M059J (cell line): ENCODE measurements at places on chromosomes 7 and 10. TPM values are rescaled to one million over a fixed set of nuclear protein-coding genes. Genes with fewer than 3 reads are reported as not detected.
A peak's percentile ranks its signal among the peaks of the same experiment; 100 is the strongest.

- no peak for DNase-seq
These were observed 521.5 kb downstream of the PTPRN2 start for GRCh38 chr7:158066085-158066484.

- no peak for DNase-seq
These were observed 284.2 kb downstream of the PRPF18 start for GRCh38 chr10:13871011-13871410.

DNA sequence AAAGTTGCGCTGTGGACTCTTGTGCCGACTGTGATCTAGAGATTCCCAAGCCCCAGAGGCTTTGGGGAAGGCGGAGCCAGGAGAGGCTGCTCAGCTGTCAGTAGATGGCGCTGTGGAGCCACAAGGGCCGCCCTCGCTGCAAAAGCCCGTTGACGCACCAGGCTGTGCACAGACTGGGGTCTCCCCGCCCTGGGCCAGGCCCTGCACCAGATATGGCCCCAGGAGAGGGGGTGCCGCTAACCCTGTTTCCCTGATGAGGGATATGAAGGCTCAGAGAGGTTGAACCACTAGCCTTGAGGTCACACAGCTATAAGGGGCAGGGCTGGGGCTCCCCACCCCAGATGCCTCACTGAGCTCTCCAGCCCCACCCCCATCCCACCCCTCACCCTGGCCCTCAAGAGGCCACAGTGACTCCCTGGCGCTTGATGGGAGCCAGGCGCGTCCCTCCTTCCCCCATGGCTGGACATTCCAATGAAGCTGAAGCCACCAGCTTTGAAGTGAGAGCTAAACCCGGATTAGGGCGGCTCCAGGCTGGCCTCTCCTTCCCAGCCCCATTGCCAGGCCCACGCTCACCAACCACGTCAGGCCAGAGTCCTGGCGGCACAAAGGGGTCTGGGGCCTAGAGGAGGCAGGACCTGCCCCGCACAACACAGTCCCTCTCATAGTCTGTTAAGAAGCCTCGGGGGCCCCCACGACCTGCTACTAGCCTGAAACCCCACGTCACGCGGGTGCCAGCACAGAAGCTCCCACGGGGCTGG lies 26.4 kb downstream of the MYL10 start:
- peak; percentile 73 for DNase-seq

- DNase-seq: no peak
These were observed 979 bp downstream of the LRRC4 start for GRCh38 chr7:128030263-128030653.

DNA sequence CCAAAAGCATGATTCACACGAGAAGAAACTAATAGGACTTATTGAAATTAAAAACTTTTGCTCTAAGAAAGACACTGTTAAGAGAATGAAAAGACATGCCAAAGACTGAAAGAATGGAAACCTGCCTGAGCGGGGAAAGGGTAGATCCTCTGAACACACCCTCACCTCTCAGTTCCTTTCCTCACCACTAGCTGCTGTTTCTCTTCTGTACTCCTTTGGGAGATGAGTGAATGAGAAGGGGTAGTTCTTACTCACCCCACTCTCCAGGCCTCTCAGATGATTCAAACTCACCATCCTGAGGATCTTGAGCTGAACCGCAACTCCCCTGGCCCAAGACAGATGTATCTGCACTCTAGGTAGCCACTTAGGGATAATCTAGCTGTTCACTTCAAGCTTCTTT lies 41.9 kb downstream of the IQUB start:
- no peak for DNase-seq

LRMDA gene
- 8.0 and 36.7 TPM in 2 replicates for total RNA-seq

TMEM273 gene
- total RNA-seq: not detected in 2 replicates

GRCh38 chr10:62071846-62072281 lies 170.4 kb downstream of the ARID5B start:
- DNase-seq: peak; percentile 75

- no peak for DNase-seq
These were observed 61.2 kb upstream of the PLA2G12B start for GRCh38 chr10:73015779-73016178.

- no peak for DNase-seq
These were observed 196.3 kb downstream of the DNAJC1 start for GRCh38 chr10:21807180-21807579.

- DNase-seq: no peak
These were observed 20.7 kb downstream of the CHST3 start for GRCh38 chr10:71984809-71985388.

GRCh38 chr10:125023862-125024496 lies 82.1 kb downstream of the ZRANB1 start:
- DNase-seq: no peak

MSMB gene
- total RNA-seq: not detected in 2 replicates

DNA sequence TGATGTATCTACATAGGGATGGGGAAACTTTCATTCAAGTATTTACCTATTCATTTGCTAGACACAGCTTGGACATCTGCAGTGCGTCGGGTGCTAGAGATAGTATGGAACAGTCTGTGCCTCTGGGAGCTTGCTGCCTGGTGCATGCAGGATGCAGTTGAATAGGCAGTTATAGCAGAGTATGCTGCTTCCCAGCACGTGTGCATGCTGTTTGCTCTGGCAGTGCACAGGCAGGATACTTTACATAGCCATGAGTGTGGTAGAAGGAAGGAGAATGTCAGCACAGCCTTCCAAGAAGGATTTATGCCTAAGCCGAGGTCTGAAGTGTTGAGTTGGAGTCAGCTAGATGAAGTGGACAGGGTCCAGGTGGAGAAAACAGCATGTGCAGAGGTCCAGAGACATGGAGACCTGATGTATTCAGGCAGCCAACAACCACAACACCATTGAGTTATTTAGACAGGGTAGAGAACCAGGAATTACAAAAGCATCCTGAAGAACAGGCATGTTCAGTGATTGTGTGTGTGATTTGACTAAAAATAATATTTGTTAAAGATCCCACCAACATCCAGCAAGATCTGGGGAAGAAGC lies 8.1 kb downstream of the MAP3K8 start:
- no peak for DNase-seq

DNA sequence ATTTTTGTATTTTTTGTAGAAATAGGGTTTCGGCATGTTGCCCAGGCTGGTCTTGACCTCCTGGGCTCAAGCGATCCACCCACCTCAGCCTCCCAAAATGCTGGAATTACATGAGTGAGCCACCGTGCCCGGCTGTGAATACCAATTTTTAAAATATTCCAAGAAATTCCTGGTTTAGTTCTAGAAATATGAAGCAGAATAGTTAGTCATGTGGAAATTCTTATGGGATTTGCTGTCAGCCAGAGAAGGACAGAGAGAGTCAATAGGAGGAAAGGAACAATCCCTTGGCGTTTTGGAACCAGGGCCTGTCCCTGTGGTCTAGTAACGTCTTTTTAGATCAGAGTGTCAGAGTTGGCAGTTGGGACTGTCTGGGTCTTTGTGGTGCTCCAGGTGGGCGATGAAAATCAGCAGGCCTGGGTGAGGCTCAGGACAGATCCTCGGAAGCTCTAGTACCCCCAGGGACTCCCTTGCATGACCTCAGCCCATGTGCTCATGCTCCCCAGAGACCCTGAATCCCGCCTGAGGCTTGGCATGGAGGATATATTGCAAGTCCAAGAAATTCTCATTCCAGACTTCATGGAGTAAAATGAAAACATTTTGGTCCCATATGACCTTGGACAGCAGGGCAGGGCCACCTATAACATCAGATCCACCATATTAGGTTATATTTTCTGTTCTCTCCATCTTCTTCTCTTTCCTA lies 7.8 kb downstream of the NODAL start:
- no peak for DNase-seq

PNLIP gene
- total RNA-seq: not detected in 2 replicates

DNA sequence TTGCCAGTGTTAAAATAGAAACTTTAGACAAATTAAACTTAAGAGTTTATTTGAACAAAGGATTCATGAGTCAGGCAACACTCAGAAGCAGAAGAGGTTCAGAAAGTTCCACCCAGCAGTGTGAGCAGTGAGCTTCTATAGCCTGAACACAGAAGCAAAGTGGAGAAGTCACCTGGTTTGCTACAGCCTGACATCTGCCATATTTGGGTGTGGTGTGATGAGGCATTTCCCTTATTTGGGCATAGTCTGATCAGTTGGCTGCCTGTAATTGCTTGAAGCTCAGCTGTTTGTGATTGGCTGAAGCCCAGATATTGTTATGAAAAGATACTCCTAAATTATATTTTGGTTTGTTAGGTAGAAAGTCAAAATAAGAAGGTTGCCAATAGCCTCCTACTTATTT lies 39.1 kb downstream of the VWC2 start:
- DNase-seq: no peak

- DNase-seq: no peak
These were observed 271.2 kb downstream of the IPMK start for GRCh38 chr10:57996536-57996935.

DNA sequence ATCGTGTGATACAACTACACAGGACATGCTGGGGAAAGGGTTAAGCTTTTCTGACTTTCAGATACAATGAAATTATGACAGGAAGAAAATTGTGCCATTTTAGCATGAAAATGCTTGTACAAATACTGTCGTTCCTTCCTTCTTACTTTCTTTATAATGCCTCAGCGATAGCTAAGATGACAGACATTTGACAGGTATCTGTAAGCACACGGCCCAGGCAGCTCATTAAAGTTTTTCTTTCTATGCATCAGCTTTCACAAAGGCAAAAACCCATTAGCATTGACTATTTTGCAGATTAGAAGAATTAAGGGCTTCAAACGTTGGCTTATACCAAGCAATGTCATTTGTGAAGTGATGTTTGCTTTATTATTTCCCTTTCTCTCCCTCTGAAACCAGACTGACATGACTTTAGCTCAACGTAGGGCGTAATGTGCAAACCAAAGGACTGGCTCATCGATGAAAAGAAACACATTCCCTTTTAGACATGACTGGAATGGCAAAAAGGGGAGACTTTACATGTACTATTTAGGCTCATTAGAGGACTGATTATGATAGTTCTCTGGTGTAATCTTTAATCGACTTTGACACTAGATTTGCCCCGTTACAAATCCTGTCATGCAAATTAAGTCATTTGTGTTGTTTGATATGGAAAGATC lies 258.4 kb upstream of the SP8 start:
- no peak for DNase-seq

DNA sequence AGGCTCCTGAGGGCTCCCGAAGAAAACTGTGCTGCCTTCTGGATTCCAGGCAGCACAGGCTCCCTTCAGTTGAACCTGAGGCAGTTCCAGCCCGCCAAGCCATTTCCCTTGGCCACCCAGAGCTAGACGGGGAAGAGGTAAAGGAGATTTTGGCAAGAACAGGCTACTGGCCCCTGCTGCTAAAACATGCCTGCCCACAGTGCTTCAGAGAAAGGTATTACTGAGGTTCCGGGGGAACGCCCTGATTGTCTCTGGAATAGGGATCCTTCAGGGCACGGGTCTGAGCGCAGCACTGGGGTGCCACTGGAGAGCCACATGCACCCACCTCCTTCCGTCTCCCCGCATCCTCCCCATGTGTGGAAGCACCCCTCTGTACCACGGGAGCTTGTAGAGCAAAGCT lies 247.4 kb downstream of the BAMBI start:
- no peak for DNase-seq

EN2 gene
- total RNA-seq: not detected in 2 replicates
